ENCODE measurements at places on chromosomes 4 and X. TPM values are rescaled to one million over a fixed set of nuclear protein-coding genes. Genes with fewer than 3 reads are reported as not detected.
A peak's percentile ranks its signal among the peaks of the same experiment; 100 is the strongest.

- no peaks in the 10 kb centered on the region for H3K27me3 ChIP-seq
- H3K27ac ChIP-seq = no peak overlapping the region
- no peak overlapping the region for H3K4me3 ChIP-seq
- H3K4me1 ChIP-seq = no peaks in the 10 kb centered on the region
These were observed 291.6 kb upstream of the HS3ST1 start for GRCh38 chr4:11720292-11720691.

- no peaks in the 10 kb centered on the region for H3K27me3 ChIP-seq
- H3K36me3 ChIP-seq = no peaks in the 10 kb centered on the region
These were observed 1.2 kb downstream of the GPM6B start for GRCh38 chrX:13815664-13816063.

DNA sequence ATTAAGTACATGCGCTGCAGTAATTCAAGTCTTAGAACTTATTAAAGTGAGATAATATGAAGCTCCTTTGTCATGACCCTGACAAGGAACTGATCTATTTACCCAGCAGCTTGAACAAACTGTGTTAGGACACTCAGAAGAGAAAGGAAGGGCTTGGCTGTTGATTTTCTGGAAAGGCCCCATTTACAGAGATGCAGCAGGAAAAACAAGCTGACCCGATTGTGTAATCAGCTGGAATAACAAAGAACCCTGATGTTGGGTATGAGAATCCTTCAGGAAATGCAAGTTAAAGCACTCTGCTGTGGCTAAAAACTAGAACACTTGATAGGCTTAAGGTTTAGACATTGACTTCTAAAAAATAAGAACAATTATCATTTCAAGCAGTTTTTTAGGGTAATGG is 64.8 kb downstream of the TBC1D9 start:
- H3K27me3 ChIP-seq = no peaks in the 10 kb centered on the region
- H3K36me3 ChIP-seq = no peaks in the 10 kb centered on the region
- no peak for DNase-seq
- no peak overlapping the region for H3K4me3 ChIP-seq
- no peak overlapping the region for H3K27ac ChIP-seq
- peaks cover 11% of the 10 kb centered on the region for H3K4me1 ChIP-seq

DNA sequence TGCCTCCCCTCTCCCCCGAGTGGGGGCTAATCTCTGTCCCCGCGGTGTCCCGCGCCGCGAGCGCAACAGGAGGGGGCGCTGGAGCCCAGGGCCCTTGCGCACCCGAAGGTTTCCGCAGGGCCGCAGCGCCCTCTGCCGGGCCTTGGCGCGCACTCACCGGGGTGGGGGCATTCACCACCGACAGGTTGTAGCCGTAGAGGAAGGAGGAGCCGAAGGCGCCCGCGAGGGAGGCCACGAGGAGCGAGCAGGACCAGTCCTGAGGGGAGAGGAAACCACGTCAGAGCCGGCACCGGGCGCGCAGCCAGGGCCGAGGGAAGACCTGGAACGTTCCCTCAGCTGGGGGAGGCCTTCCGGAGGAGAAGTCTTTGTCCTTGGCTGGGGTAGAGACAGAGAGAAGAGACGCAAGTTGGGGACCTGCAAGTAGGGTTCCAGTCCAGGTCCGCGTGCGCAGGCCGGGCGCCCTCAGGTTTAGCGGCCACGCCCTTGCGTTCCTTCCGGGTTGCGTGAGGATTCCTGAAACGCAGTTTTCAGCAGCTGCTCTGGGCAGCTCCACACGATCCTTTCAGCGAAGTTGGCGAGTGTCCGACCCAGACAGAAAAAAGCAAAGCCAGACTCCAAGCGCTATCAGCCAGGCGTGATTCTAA is 2.4 kb downstream of the SLC2A9 start:
- no peaks in the 10 kb centered on the region for H3K27me3 ChIP-seq
- no peaks in the 10 kb centered on the region for H3K36me3 ChIP-seq
- H3K4me1 ChIP-seq = no peaks in the 10 kb centered on the region
- DNase-seq = peak; percentile 40
- H3K27ac ChIP-seq = no peak overlapping the region
- H3K4me3 ChIP-seq = no peak overlapping the region

XAGE1B gene
- not detected for total RNA-seq

GRCh38 chrX:116417214-116417613 is 19.2 kb upstream of the SLC6A14 start:
- no peak overlapping the region for H3K27ac ChIP-seq
- H3K4me3 ChIP-seq = no peak overlapping the region
- no peaks in the 10 kb centered on the region for H3K27me3 ChIP-seq
- no peak for DNase-seq
- H3K4me1 ChIP-seq = no peaks in the 10 kb centered on the region
- no peaks in the 10 kb centered on the region for H3K36me3 ChIP-seq

Measured in SJSA1 (cell line).